ENCODE measurements at places on chromosomes 12 and 14.

GRCh38 chr12:111766608-111767361 lies at the start of gene ALDH2:
ALDH2 (plus strand) TSS chr12:111766933; CDS start chr12:111766983, 50 bp downstream.
- DNase-seq = no peak

DNA sequence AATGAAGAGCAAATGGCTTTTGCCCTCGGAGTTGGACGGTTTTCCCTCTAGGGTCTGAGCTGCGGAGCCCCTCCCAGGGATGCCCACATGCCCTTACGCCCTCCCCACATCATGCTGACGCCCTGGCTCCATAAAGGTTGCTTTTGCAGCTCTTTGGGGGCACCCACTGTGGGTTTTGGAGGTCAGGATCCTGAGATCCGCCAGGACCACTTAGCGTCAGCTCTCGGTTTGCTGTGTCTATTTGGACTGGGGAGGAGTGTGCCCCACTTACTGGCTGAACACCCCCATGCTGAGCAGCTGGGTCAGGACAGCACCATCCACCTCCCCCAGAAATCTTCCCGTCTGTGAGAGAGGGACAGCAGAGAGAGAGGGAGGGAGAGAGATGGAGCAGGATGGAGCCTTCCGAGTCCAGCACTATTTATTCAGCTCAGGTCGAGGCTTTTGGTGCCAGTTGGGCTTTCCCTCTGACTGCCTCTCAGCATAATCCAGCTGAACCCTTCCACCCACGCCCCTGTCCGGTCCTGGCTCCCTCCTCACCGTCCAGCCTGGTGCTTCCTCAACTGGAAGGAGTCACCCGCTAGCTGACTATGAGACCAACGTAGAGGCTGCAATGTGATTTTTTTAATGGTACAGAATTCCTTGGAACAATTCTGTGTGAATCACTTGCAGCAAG lies 18.9 kb upstream of the LRTM2 start:
- no peak for DNase-seq

GRCh38 chr12:118851891-118852290 lies 129.4 kb upstream of the SRRM4 start:
- DNase-seq = no peak

DNA sequence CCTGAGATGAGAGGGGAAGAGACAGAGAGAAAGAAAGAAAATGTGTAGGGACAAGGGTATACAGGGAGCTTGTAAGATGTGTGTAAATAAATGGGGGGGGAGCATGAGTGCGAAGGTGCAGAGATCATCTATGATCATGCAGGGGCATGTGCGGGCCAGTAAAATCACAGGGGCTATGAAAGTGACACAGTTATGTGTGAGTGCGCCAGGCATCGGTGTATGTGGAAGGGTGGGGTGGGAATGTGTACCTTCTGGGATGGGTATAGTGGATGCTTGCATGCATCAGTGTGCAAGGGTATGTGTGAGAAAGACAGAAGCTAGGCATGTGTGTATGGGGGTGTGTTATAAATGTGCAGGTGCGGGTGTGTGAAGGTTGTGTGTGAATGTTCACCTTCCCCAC lies 18.4 kb upstream of the KRT78 start:
- DNase-seq = no peak

GRCh38 chr12:20220339-20220738 lies 148.0 kb upstream of the PDE3A start:
- DNase-seq = no peak

- DNase-seq = no peak
Observed at GRCh38 chr14:91112194-91112593, 1.7 kb upstream of the DGLUCY start.

DNA sequence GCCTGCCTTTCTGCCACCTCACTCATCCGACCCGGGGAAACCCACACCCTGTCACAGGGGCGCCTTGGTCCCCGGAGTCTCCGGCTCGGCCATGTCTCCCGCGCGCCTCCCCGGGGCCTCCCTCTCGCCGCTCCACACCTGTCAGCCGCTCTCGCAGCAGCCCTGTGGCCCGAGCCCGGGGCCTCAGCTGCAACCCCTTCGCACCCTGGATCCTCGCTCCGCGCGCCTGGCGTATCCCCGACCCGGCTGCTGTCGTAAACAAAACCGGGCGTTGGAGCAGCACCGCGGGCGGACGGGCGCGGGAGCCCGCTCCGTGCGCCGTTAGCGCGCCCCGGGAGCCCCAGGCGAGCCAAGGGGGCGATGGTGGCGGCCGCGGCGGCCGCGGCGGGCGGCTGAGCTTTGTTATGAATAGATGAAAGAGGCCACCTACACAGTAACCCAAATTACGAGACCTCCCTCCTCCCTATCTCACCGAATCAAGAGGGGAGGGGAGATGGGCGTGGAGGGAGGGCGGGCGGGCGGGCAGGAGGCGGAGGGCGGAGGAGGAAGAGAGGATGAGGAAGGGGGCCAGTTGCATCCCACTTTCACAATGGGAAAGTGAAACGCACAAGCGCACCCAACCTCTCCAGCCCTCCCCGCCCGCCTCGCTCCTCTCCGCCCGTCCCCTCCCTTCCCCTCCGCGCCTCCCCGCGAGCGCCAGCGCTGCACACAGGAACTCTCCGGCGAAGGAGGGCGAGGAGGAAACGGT lies at the start of gene PLXNC1:
TSS of gene PLXNC1 (plus strand) at position 587 of the 748 bp plus-strand sequence. CDS start 395 bp downstream, outside the sequence.
- no peak for DNase-seq

- DNase-seq = no peak
Observed at GRCh38 chr12:119412811-119413794, 78.6 kb downstream of the CCDC60 start.

DNA sequence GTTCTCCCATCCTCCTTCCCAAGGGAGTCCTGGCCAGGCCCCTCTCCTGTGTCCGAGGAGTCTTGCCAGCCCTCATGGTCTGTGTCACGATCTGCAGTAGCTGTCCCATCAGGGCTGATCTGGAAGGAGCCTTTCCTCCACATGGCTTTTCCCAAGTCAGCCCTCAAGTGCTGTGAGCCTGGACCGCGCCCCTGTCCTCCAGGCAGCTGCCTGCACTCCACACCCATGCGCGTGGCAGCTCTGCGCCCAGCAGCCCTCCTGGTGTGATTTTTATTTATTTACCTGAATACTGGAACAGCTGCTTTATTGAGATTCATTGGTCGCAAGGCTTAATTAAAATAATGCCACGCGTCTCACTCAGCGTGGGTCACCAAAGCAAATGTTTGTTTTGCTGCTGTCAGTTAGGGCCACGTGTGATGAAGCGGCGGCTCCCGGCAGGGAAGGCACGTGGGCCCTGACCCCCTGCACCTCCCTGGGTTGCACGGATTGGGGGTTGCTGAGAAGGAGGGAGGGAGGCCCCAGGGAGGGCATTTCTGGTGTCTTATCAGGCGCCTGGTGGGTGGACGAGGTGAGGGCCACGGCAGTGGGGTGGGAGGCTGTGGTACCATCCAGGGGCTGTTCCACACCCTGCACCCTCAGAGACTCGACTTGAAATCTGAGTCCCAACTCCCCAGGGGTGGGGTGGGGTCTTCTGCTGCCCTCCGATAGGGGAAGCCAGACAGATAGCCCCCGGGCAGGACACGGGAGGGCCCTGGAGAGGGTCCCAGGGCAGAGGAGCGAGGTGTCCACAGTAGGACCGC lies 206.3 kb upstream of the C14orf180 start:
- DNase-seq = no peak

GRCh38 chr14:73428353-73428824 lies 30.0 kb downstream of the NUMB start:
- DNase-seq = no peak

- no peak for DNase-seq
Observed at GRCh38 chr12:12447236-12447635, 90.4 kb downstream of the BORCS5 start.

- no peak for DNase-seq
Observed at GRCh38 chr12:24899503-24900075, 49.3 kb downstream of the BCAT1 start.

GRCh38 chr12:111178181-111179081 lies 190.5 kb downstream of the PHETA1 start:
- no peak for DNase-seq

DNA sequence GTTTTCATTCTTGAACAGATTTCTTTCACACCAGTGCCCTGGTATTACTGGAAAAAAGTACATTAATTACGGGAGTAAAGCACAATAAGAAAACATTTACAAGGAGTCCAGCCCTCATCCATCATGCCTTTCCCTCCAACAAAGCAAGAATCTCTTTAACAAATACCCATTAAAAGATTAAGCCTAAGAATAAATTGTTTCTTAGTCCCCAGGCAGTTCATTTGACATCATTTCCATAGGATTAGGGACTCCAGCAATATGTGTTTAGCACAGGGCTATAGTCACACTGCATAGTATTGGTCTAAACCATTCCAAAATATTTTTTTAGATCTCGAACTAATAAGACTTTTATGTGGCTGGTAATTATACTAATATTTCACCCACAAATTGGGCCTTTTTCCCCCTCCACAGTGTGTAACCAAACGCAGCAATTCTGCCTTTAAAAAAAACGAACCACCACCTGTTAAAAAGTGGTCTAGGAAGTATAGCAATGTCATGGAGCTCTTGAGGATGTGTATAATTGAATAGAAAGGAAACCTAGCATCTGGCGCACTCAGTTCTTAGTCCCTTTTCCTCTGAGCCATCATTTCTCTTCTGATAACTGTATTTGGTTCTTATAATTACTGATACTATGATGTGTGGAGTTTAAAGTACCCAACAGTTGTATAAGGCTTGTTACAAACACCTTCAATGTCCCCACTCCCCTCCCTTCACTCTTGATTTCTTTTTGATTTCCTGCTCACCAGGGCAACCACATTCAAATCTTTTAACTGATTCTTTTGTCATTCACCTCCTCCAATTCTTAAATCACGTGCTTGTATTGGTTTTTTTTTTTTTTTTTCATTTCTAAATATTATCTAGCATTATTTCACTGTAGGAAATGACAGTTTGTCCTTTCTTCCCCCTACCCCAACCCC lies 138.7 kb downstream of the ETV6 start:
- no peak for DNase-seq

GRCh38 chr12:123075087-123075645 lies 75.7 kb downstream of the PITPNM2 start:
- DNase-seq = no peak

- DNase-seq = no peak
Observed at GRCh38 chr14:61420326-61420725, 98.9 kb downstream of the PRKCH start.

DNA sequence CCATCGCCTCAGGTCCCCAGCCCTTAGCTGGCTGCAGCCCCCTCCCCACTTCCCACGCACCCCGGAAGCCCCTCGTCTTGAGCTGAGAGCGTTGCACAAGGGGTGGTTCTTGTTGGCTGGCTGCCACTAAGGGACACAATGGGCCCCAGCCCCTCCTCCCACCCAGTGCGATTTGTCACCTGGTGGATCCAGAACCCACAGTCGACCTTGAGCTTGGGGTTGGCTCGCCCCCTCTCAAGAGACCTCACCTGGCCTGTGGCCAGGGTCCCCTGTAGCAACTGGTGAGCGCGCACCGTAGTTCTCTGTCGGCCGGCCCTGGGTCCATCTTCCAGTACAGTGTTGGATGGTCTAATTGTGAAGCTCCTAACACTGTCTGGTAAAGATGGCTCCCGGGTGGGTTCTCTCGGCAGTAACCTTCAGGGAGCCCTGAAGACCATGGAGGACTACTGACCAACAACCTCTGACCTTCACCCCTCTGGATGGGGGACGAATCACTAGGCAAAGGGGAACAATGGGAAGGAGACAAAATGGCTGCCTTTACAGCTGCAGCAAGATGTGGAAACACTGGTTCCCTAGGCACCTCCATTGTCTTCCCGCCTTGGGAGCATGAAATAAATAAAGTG lies 6.6 kb downstream of the PHB2 start:
- no peak for DNase-seq

- no peak for DNase-seq
Observed at GRCh38 chr14:57346741-57347140, 43.6 kb upstream of the NAA30 start.

DNA sequence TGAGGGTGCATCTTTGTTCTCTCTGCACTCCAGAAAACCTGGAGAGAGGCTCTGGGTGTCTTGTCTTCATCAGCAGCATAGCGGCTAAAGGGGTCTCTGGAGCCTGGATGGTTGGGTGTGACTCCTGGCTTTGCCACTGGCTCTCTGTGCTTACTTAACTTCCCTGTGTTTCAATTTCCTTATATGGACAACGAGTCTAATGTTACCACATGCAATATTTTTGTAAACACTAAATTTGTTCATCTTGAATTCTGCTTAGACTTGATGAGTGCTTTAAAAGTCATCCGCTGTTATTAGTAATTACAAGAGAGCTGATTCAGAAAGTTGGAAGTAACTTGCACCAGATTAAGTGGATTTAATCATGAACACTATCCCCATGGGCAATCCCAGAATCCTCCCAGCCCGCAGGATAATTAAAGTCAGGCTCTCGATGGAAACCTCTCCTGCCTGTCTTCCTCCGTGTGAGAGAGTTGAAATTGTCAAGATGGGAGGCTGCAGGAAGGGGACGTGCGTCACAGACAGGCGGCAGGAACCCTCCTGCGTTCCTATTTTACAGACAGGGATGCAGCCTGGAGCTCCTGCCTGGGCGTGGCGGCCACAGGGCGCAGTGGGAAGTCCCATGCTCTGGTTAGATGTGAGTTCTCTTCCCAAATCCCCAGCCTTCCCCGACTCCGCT lies 201.2 kb downstream of the TTC8 start:
- DNase-seq = no peak

- DNase-seq = no peak
Observed at GRCh38 chr12:114658002-114658441, 26.0 kb downstream of the TBX3 start.

GRCh38 chr12:92068459-92068858 lies 77.2 kb downstream of the BTG1 start:
- no peak for DNase-seq

DNA sequence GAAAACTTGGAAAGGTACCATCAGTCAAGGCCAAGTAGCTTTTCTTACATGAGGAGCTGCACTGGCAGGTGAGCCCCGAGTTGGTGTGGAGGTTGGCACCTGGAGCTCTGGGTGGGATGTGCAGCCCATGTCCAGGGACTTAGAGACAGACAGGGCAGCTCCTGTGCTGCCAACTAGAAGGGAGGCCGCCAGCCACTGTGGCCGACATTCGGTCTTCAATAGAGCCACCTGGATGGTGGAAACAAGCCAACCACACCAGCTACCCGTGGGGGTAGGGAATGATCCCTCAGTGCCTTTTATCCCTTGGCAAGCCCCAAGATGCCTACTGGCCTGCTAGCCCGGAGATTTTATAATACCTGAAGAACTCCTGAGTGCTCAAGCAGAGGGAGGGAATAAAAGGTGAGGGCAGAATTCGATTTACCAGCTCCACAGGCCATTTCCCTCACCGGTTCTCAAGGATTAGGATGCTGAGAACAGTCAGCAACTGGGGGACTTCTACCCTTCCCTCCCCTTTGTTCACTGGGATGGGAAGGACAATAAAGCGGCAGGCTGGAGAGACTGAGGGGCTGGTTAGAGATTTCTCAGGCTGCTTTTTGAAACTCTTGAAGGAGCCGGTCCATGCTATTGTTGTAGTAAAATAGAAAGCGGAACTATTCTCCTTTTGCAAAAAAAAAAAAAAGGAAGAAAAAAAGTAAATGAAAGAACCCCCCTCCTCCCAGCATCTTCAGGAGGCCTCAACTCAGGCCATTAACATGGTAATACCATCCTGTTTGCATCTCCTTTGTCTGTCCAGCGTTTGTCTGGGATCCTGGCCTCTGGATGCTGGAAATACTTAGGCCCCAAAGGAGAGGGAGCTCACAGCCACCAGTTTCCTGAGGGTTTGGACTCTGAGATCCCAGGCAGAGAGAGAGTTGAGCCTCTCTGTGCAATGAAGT lies 321.6 kb downstream of the ZFP36L1 start:
- DNase-seq = no peak

GRCh38 chr12:47715393-47715876 lies 9.6 kb upstream of the RPAP3 start:
- DNase-seq = no peak

Measured in cortex of kidney (tissue), 1 donor.